ENCODE measurements at places on chromosomes 12 and 14.

GRCh38 chr14:96705422-96706092 lies 91.6 kb upstream of the VRK1 start:
- no peak for DNase-seq

DNA sequence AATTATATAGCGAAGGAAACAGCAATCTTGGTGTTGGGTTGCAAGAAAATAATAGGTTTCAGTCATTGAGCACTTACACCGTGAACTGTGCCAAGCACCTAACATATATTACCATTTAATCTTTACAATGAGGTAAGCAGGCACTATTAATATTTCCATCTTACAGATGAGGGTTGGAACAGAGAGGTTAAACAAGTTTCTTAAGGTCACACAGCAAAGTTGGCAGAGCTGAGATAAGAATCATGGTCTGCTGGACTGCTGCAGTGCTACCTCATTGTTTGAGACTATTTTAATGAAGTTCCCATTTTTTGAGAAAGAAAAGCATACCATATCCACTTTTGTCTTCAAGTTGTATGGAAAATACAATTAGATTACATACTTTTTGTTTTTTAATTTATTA lies 1.7 kb downstream of the ERG28 start:
- no peak for DNase-seq

DNA sequence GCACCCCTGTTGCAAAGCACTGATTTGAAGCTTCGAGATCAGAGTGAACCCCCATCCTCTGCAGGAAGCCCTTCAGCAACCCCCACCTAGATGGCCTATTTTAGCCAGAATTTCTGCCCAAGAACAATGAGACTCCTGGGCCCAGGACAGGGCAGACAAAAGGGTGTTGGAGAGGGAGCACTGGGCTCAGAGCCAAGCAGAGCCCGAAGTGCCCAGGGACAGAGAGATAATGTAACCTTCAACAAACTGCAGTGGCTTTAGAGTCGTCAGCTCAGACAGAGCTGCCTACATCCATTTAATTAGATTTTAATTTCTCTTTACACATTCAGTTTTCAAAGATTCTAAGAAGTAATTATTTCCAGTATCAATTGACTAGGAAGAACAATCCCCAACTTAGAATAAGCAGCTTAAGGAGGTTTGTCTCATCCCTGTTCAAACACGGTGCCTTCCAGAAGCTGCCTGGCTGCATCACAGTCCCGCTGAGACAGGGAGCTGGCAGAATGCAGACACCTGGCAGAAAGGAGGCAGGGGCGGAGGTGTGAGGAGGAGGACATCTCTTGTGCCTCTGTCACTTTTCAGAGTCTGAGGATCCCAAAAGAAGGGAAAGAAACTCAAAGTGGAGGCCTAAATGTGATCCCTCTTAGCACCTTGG lies 504.9 kb upstream of the CCDC196 start:
- DNase-seq: peak; percentile 33

- no peak for DNase-seq
Measured at GRCh38 chr14:22666203-22666893, 22.2 kb upstream of the OR6J1 start.

DNA sequence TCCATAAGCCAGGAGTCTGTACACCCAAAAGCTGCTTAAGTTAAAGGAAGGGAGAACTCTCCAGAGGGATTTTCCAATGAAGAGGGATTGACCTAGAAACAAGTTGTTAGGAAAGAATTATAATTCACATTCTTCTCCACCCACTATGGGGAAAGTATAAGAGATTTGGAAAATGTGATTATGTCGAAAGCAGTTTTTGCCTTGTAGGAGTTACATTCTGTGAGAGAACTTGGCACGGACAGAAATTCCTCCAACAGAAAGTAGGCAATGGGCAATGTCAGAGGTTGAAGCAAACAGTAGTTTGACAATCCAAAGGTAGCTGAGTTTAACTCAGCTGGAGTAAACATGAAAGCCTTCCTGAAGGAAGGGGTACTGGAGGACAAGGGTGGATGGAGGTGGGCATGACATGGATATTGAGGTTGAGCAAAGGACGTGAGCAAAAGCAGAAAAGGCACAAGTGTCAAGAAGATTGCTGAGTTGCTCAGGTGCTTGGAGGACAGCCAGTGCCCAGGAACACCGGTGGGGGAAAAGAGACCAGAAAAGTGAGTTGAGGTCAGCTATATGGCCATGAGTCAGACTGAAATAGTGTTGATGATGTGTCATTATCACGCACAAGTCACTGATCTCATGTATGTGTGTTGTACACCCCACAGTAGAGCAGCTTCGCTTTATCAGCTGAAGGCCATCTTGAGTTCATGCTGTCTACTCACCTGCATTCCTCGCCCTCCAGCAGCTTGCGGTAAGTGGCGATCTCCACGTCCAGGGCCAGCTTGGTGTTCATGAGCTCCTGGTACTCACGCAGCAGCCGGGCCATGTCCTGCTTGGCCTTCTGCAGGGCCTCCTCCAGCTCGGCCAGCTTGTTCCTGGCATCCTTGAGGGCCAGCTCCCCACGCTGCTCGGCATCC lies 4.0 kb downstream of the KRT5 start:
- DNase-seq: no peak
